ENCODE measurements at places on chromosomes 4 and X.
A peak's percentile ranks its signal among the peaks of the same experiment; 100 is the strongest.

- no peak for DNase-seq
Measured at GRCh38 chr4:26912069-26912468, 51.4 kb downstream of the STIM2 start.

GRCh38 chr4:82921795-82922194 lies 21.3 kb downstream of the THAP9 start:
- DNase-seq, result no peak

DNA sequence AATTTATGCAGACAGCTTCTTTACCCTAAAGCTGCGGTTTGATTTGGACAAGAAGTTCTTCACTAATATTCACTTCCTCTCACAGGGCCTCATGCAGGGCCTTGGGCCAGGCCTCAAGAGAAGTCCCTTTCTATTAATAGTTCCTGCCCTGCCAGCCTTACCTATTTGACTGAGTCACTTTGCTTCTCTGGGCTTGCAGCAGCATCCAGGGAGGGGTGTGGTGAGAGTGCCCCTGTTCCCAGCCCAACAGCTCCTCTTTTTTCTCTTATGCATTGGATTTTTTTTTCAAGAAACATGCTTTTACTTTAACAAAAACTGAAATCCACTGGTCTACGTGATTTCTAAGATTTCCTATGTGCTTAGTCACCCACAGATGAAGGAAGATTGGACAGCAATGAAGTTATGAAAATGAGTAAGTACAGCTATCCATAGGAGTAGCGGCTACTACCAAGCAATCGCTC lies 26.7 kb downstream of the FAM156B start:
- DNase-seq, result no peak

DNA sequence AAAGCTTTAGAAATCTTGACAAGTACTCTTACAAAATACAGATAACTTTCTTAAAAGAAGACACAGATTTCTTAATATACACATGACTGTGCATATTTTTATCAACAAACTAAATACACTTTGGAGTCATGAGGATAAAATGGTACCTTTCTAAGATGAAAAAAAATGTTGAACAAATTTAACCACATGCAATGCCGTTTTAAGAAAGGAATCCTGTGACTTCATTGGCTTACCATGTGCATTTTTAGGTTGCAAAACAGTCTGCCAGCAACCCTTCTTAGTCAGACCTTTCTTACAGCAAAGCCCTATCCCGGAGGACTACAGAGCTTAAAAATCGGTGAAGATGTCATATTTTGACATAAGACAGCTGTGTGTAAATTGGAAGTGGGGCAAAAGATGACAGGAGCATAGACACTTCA lies 51.7 kb downstream of the GASK1B start:
- peak; percentile 94 for DNase-seq

GRCh38 chrX:23787745-23788118 lies 4.8 kb downstream of the SAT1 start:
- DNase-seq, result no peak

- DNase-seq, result no peak
Measured at GRCh38 chrX:106484233-106484632, 127.5 kb upstream of the RADX start.

DNA sequence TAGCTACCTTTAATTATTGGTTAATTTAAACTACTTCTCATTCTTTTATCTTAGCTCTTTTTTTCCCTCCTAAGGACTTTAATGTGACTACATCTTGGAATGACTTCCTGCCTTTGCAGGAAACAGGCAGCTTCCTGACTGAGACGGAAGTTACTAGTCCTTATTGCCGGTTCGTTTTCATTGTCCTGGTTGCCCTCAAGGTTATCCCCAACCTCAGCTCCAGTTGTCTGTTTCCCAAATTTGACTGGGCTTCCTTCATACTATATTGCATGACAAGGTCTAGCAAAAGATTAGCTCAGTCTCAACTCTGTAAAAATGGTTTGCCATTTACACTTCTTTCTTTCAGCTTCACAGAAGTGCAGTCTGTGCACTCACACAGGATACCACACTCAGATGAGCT lies 109.9 kb upstream of the DDX53 start:
- no peak for DNase-seq

GRCh38 chr4:73864365-73864764 lies 4.8 kb upstream of the CXCL1 start:
- no peak for DNase-seq

DNA sequence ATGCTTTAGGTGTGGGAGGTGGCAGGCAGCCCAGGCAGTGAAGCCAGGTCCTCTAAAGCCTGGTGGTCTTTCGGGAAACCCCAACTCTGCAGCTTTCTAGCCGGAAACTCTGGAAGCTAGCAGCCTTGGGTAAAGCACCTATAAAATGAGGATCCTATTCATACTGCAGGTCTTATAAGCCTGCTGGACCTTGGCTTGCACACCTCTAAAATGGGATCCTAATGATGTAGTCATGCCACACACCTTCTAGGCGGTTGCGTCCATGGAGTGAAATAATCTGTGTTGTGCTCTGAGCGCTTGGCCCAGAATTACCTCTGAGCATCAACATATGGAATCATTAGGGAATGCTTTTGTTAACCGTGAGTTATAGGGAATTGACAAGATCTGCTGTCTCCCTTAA lies 36.0 kb upstream of the STS start:
- no peak for DNase-seq

DNA sequence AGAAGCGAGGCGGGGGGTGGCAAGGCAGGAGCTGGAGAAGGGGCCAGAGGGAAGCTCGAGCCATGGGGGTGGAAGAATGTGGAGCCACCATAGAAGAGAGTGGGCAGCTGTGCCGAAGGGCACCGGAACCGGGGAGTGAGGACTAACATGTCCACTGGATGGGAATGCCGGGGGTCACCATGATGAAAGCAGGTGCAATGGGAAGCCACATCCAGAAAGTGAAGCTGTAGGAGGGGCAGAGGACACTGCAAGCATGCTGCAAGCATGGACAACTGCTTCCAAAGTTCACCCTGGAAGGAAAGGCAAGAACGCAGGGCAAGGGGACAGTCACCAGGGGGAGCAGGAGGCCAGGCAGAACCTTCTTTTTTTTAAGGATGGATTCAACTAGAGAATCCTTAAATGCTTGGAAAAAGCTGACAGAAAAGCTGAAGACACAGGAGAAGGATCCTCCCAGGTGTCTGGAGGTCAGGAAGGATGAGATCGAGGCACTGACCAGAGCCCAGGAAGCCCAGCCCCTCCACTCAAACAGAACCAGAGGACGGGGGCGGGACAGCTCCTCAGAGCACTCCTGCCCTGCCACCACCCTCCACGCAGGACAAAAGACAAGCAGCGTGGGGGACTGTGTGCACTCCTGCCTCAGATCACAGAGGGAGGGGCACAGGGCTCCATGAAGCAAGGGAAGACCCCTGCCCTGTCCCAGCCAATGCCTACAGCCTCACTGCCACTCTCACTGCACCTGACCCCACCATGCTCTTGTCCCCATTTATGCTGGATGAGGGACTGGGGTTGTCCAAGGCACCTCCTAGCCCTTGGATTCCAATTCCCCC lies 169.2 kb downstream of the AFAP1 start:
- no peak for DNase-seq

DNA sequence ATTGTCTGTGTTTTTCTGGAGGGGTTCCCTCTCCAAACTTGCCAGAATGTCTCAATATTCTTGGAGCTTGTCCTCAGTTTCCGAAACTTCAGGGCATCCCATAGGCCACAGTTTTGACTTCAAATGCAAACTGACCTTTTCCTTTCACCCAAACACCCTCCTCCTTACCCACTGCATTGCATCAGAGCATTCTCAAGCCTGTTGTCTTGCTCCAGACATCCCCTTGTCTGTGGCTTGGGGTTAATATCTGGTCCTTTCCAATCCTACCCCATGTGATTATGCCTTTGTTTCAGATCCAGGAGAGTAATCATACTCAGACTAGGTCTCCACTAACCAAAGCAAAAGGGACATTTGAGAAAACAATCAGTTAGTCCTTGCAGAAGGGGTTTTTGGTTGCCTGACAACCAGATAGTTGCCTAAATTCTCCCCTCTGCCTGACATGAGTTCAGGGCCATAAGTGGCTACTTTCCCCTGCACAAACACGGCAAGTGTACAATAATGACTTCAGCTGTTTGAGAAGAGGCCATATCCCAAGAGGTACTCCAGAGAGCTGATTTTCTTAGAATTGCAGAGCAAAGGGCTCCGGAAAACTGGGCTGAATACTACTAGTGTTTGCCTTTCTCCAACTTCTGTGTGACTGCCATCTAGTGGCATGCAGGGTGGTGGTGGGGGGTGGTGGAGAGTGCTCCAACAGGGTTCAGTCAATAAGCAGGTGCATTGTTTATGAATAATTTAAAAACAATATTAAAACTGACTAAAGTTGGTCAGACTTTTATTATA lies 130.2 kb downstream of the CHRDL1 start:
- DNase-seq, result no peak

- no peak for DNase-seq
Measured at GRCh38 chrX:16917120-16917519, 29.3 kb upstream of the REPS2 start.

- DNase-seq, result no peak
Measured at GRCh38 chrX:47232197-47232802, 509 bp upstream of the USP11 start.

- DNase-seq, result no peak
Measured at GRCh38 chr4:113446019-113446418, 315.5 kb downstream of the CAMK2D start.

DNA sequence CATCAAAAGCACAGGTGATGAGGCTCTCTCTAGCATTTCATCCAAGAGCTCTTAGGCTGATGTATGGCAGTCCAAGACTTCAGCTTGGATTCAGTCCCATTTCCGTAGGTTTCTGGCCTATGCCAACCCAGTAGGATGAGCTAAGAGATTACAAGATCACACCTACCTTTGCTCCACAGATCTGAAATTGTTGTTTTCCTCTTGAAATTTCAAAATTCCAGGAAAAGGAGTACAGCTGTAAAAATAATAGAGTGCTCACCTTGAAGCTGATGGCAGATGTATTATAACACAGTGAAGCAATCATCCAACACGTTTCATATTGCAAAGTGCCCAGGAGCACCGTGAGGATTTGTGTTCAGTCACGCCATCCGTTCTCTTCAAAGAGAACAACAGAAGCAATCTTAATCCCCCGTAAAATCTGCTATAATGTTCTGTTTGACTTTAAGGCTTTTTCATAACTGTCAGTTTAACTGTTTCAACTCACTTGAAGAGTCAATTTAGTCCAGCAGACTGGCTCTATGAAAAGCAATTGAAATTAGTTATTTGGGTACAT lies 137.5 kb downstream of the CPE start:
- no peak for DNase-seq

GRCh38 chr4:96585304-96585703 lies 745.4 kb downstream of the PDHA2 start:
- DNase-seq, result no peak

DNA sequence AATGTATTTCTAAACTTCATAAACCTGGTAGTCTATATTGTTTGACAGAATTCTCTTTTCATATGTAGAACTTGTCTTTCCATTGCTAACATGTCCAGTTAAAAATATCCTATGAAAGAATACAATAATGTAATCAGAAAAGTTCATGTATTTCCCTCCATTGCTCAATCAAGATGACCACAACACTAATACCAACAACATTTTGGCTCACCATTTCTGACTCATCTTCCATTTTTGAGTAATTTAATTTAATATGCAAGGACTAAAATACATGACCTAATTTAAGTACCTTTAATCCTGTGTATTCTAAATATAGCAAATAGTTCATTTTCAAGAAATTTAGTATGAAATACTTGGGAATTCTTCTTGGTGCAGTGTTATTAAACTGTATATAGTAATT lies 239.5 kb upstream of the GPC4 start:
- DNase-seq, result peak; percentile 19

DNA sequence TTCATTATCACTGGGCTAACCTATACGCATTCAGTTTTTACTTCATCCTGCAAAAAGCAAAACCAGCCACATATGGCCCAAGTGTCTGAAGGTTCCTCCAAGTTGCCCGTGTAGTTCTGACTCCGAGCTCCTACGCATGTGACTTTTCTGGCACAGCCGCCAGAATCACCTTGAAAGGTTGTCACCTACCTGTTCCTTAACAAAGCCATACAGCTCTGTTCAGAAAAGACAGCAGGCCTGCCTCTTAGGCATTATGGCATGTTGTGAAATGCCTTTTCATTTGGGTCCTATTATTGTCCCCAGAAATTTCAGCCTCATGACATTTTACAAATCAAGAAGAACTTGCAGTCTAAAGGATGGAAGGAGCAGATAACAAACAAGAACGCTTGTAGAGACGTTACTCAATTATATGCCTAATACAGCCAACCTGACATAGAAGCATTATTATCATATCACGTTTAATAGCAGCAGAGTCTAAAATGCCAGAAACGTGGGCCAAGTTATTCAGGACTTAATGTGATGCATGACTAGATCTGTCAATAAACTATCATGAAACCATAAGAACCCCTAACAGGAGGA lies 118.5 kb downstream of the RBM47 start:
- no peak for DNase-seq

DNA sequence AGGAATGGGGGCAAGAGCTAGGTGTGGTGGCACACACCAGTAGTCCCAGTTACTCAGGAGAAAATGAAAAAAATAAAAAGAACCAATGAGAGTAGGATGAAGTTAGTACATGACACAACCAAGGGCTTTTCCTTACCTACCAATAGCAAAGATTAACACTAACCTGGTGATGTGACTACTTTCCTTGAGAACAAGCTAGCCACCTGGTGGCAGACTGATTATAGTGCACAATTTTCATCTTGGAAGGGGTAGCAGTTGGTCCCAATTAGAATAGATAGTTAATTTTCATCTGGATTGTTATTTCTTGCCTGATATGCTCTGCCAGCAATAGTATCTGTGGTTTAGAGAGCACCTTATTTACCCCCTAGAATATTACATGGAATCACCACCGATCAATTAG lies 1216.8 kb upstream of the PABPC4L start:
- no peak for DNase-seq

GRCh38 chrX:10404436-10404835 lies 215.9 kb downstream of the MID1 start:
- DNase-seq, result peak; percentile 66

DNA sequence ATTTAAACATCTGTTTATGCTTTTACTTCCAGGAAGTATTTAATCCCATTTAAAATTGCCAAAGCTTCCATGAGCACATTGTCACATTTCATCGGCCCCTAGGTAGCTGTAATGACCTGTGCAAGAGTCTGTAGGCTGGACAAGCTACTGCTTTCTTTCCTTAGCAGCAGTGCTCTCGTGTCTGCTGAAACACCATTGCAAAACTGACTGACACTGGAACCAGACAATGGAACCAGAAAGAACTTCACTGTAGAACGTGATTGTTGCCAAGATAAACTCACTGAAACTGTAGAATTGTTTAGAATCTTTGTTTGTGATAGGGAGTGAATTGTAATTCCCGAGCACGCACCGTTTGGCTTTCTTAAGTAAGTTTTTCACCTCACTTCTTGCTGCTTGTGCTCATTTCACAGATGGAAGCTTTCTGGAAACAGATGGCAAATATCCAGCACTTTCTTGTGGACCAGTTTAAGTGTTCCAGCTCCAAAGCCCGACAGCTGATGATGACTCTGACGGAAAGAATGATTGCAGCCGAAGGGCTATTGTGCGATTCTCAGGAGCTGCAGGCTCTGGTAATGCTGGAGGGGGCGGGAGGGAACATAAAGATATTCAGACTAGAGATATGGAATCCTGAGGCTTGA lies 36.9 kb downstream of the EVC start:
- DNase-seq, result peak; percentile 86

- DNase-seq, result no peak
Measured at GRCh38 chrX:47563801-47564315, 2.9 kb downstream of the ARAF start.

Measured in fibroblast of skin of left quadriceps (primary cell).